ENCODE measurements at places on chromosomes 4 and X.

GRCh38 chrX:109863811-109864210 is 130.8 kb upstream of the ACSL4 start:
- DNase-seq = no peak

DNA sequence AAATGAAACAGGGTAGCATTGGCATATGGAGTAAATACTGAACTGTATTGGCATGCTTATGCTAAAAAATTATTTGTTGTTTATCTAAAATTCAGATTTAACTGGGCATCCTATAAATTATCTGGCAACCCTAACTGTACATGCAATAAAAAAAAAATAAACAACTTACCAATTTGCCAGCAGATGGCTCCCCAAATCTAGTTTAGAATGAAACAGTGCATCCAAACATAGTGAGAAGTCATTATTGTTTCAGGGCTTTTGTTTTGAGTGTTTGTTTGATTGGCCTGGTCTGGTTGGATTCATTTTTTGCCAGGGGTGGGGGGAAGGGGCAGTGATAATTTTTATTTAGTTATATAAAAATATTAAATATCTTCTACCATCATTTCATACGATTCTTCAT is 12.8 kb upstream of the NSUN7 start:
- DNase-seq = no peak

- no peak for DNase-seq
Measured at GRCh38 chr4:22500831-22501714, 14.8 kb downstream of the ADGRA3 start.

GRCh38 chr4:13547485-13548041 is 3.3 kb upstream of the NKX3-2 start:
- DNase-seq = no peak

DNA sequence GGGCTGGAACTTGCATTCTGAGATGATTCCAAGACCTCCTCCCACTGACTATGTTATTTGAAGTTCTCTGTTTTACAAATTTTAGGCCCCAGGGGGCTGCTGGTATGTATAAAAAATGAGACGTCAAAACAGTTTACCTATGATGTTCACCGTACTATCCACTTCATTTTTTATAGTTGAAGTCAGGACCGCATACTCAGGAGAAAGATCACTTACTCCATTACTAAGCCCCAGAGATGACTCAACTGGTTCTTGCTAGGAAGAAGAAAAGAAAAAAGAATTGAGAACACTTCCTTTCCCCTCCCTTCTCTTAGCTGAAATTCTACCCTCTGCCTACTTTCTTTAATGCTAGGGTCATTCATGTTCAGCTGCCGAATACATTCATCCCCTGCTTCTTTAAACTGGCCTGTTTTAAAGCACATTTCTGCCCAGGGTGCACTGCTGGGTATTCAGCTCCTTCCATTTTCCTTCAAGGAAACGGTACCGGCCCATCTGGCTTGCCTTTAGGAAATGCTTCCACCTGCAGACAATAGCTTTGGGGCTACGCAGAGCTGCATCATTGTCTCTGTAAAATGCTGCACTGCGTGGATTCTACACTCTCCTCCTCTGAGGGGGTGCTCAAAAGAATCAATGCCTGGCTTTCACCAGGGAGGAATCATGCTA is 66.2 kb downstream of the IRF2 start:
- no peak for DNase-seq

GRCh38 chr4:165398570-165398969 is 19.8 kb downstream of the CPE start:
- DNase-seq = no peak

DNA sequence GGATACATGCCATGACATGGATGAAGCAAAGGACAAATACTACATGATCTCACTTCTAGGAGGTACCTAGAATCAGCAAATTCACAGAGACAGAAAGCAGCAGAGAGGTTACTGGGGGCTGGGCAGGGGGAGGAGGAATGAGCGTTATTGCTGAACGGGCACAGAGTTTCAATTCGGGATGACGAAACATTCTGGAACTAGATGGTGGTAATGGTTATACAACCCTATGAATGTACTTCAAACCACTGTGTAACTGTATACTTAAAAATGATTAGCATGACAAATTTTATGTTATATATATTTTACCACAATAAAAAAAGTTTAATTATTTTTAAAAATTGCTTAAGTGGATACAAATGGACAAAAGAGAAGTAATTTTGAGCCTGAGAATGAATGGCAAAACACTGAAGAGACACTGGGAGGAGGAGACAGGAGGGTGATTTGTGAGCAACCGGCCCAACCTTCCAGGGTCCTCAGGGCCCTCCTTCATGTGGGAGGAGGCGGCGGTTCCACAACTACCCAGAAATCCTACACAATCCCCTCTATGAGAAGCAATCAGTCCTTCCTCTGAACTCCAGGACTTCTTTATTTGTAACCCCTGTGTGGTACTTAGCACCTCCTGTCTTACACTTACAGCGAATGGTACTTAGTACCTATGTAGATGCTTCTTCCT is 14.1 kb downstream of the ACSL1 start:
- DNase-seq = no peak

GRCh38 chr4:109665783-109666485 is 37.3 kb downstream of the CASP6 start:
- DNase-seq = no peak

- DNase-seq = no peak
Measured at GRCh38 chrX:38163193-38163592, 57.5 kb downstream of the SRPX start.

- peak; percentile 35 for DNase-seq
Measured at GRCh38 chr4:109027016-109027500, 264.2 kb upstream of the ETNPPL start.

GRCh38 chrX:41382714-41383645 is 49.0 kb downstream of the DDX3X start:
- DNase-seq = no peak

GRCh38 chr4:3769642-3770184 is 3.5 kb downstream of the ADRA2C start:
- DNase-seq = no peak

GRCh38 chrX:116246261-116246660 is 75.7 kb downstream of the AGTR2 start:
- DNase-seq = no peak

- DNase-seq = no peak
Measured at GRCh38 chr4:87465739-87466366, 43.5 kb downstream of the NUDT9 start.

DNA sequence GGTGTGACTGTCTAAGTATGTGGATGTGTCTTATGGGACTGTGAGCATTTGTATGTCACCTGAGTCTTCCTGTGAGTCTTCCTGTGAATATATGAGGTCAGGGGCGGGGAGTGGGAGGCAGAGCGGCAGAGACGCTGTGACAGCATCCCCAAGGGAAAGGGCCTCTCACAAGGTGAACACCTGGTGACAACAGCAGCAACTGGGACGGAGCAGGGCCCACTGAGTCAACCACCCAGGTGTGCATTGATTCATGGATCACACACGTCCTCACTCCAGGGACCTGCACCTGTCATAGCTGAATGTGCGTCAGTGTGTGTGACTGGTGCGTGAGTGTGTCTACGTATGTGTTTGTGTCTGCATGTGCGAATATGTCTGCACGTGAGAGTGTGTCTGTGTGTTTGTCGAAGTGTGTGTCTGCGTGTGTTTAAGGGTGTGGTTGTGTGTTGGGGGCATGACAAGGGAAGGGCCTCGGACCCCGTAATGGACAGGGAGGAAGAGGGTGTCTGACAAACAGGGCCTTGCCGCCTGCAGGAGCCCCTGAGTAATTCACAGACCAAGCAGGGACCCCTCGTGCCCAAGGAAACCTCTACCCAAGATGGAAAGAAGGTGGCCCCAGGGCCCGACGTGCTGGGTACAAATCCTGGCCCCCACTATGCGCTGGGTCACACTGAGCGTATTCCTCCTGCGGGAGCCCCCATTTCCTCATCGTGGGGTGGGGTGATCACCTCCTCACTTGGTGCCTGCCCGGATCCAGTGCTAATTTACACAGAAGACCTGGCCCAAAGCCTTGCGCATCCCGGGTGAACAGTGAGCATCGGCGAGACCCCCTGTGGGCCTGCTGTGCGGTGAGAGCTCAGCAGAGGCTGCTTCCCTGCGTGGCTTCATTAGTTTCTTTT is 76.7 kb downstream of the ABLIM2 start:
- no peak for DNase-seq

DNA sequence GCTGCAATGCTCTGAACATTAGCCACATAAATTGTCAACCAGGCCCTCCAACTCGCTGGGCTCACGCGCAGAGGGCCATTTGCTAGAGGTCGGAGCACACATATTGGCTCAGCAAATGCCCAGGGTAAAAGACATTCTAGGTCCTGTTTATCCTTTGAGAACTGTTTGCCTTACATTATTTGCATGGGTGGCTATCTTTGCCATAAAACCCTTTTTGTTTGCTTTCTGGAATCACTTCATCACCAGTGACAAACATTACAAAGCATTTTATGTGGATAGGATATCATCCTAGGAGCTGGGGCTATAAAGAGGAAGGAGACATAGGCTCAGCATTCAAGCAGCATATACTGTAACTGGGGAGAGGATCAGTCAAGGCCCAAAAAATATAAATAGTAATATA is 149.2 kb upstream of the RAI2 start:
- no peak for DNase-seq

- no peak for DNase-seq
Measured at GRCh38 chr4:7000421-7001176, 42.6 kb upstream of the TADA2B start.

DNA sequence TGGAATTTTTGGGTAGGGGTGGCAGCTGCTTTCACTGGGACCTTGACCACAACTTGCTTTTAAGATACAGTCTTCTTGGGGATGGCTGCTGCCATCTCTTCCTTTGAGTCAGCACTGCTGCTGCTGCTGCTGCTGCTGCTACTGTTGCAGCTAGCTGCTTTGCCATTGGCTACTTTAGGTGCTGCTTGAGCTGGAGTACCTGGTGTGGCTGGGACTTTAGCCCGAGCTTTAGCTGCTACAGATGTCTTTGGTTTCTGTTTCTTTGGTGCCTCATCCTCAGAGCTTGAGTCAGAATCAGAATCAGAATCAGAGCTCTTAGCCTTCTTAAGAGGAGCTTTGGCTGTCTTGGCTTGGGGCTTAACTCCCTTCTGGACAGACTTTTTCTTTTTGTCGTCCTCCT is 52.2 kb downstream of the FAM9B start:
- no peak for DNase-seq

DNA sequence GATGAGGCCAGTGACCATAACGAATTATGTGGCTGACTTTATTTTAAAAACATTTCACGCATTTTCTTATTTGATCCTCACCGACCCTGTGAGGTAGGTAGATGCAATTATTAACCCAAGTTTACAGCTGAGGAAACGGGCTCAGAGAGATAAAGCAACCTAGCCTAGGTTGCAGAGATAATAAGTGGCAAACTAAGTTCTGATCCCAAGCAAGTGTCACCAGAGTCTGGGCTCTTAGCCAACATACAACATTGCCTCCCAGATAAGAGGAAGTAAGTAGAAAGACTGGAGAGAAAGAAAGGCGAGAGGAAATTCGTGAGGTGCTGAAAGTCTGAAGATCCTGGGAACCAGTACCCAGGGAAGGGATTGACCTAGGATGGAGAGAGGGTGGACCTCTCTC is 77.4 kb upstream of the GPR50 start:
- no peak for DNase-seq

- no peak for DNase-seq
Measured at GRCh38 chr4:96986816-96987215, 1146.9 kb downstream of the PDHA2 start.

GRCh38 chrX:154349359-154349935 is 25.0 kb downstream of the FLNA start:
- DNase-seq = no peak

DNA sequence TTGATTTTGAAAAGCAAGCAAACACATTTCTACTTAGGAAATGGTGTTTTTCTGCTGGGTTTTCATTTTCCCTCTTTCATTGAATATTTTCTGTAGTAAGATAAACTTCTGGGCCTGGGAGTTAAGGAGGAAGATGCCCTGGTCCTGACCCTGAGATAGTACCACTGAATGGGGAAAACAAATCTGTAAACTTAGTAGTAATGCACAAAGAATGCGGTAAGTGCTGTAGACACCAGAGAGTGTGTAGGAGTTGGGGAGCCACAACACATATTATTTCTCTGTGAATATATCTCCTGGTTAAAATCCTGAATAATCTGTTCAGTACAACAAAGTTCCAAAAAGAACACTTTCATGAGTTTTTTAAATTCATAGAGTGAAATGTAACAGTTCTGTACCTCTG is 178.3 kb downstream of the MAPK10 start:
- no peak for DNase-seq

- no peak for DNase-seq
Measured at GRCh38 chr4:4269331-4269731, 20.6 kb downstream of the LYAR start.

DNA sequence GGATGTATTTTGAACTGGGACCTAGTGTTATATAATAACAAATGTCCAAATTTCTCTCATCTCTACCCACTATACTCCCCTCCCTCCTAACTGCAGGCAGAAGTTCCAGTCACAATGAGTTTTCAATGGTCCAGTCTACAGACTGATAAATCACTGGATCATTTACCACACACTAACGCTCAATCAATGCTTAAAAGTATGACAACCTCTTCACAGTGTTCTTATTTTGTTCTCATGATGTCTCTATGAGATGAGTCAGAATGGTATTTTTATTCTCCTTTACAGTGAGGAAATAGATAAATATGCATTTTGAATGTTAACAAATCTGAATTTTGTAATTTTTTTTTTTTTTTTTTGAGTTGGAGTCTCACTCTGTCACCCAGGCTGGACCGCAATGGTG is 83.7 kb upstream of the ETNPPL start:
- DNase-seq = no peak

DNA sequence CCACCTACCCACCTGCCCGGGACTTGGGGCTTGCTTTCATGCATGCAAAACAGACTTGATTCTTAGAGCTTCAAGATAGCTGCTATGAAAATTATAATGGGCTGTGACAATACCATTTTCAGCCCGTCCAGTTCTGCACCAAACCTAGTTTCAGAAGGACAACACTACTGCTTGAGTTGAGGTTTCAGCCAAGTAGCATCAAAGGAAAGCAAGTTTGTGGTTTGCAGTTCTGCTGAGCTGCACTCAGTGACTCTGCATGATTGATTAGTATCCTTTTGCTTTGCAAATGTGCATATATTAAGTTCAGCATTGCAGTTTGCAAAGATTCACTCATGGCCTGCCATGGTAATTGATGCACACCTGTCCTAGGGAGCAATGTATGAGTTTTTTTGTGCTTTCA is 442.7 kb downstream of the RPA4 start:
- DNase-seq = no peak

DNA sequence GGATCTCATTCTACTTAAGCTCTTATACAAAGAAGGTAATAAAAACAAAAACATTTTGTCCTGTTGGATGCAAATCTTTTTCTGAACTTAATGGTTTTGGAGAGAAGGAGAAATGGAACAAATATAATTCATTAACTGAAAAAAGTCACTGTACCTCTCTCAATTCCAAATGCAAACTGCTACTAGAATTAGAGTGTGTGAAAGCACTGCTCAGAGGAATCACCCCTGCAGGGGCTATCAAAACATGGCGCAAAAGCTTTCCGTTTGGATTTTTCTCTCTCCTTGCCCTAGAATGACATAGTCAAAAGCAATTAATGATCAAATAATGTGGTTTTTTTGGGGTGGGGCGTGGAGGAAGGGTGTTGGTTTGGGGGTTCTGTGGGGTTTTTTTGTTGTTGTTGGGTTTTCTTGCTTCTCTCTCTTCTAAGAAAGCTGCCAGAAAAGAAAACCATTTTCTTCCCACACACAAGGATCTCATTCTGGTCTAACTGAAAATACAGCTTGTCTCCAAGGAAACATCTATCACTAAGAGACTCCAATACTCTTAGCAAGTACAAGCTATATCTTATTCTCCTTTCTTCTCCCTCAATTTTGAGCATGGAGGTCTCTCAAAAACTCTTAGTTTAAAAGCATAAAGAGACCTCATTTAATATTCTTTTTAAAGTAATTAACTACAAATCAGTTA is 41.6 kb downstream of the USP46 start:
- no peak for DNase-seq

- no peak for DNase-seq
Measured at GRCh38 chr4:15234856-15235126, 193.0 kb upstream of the C1QTNF7 start.

All from CMK (cell line).